ENCODE measurements at places on chromosomes 5 and 9.

DNA sequence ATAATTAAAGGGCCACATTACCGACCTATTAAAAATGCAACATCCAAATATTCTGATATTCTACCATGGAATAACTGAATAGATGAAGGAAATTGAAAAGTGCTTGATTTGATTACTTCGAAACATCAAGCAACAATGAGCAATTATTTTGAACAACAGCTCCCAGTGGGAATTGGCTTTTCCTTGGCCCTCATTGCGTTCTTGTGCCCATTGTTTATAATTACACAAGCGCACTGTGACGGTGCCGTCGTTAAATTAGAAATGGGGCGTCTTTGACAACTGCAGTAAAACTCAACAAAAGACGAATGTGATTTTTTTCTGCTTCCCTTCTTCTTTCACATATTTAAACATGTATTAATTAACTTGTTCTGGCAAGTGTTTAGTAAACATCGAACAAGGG, 61.6 kb downstream of the CDH6 start:
- DNase-seq = no peak

GRCh38 chr9:129823542-129823934, 398 bp downstream of the TOR1A start:
- DNase-seq = no peak

- DNase-seq = no peak
Measured at GRCh38 chr5:108634617-108635288, 112.9 kb upstream of the FER start.

DNA sequence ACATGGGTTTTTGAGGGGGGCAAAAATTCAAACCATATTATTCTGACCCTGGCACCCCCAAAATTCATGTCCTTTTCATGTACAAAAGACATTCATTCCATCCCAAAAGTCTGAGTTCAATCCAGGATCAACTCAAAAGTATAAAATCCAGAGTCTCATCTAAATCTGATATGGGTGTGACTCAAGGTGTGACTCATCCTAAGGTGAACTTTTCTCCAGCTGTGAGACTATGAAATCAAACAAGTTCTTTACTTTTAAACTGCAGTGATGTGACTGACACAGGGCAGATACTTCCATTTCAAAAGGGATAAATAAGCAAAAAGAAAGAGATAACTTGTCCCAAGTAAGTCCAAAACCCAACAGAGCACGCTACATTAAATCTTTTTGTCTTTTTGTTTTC, 20.6 kb upstream of the CYLC2 start:
- DNase-seq = no peak

DNA sequence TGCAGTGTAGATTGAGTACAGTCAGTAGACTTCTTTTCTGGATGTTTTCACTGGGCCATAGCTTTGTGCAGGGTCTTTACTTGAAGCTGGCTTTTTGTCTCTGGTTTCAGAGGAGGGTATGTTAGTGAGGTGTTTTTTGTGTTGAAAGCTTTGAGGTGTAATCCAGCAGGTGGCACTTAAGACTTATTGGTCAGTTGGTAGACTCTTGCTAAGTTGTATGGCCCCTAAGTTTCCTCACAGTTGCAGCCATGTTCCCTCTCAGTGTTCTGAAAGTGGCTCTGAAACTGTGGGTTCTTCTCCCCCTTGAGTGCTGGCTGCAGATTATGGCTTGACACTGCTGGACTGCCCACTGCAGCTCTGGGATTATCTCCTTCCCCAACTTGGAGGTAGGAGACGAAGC, 55.7 kb upstream of the SLC44A1 start:
- no peak for DNase-seq

DNA sequence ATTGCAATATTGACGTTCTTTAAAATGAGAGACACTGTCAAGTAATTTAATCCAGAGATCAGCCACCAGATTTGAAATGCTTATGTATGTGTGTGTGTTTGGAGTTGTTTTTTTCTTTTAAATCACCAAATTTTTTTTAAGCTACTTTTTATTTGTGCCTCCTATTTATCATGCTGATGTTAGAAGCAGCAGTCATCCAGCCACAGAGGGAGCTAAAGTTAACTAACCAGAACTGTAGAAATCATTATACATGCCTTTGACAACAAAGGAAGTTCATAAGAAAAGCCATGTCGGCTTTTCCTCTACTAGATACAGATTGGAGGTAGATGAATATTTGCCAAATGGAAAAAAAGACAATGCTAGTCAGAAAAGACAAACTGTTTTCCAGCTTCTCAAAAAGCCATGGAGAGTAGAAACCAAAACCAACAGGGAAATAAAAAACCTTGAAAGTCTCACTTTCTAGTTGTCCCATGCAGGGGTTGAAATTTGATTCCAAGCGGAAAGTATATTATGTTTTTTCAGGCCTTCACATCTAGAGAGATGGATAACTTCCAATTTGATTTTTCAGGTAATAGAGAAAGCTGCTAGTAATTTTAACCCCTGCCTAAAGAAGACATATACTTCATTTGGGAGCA, 4.5 kb downstream of the PURA start:
- no peak for DNase-seq

- no peak for DNase-seq
Measured at GRCh38 chr9:29456940-29457339, 1883.7 kb upstream of the C9orf72 start.

DNA sequence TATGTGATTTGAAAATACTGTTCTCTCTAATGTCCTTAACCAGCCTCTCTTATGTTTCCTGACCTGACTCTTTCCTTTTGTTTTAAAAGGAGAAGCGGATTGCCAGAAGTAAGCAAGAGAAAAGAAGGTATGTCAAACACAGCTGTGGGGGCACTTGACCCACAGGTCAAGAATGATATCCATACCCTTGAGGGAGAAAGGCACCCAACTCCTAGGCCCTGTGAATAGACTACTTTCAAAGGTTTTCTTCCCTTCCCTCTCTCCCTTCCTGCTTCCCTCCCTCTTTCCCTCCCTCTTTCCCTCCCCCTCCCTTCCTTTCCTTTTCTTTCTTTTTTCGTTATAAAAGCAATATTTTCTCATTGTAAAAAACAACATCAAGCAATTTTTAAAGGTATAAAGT, 306.8 kb downstream of the TRPM3 start:
- no peak for DNase-seq

GRCh38 chr9:35096035-35096849, at the start of gene PIGO:
Gene PIGO (minus strand): TSS chr9:35096591. CDS start chr9:35095565, 1,026 bp downstream.
- peak; percentile 36 for DNase-seq

DNA sequence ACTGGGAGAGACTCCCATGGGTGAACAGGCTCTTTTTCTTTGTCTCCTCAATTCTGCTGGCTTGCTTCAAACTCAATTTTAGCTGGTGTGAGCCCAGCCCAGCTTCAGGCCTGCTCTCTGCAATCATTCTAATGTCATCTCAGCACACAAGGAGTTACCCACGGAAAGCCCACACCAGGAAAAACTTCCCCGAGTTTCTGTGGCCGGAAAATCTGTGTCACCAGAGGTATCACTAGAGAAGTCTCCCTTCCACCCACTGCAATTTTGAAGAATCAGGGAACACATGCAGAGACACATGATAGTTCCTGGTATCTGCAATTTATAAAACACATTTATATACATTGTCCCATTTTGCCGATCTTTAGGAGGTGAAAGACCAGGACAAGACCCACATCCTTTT, 13.5 kb upstream of the NDFIP1 start:
- no peak for DNase-seq

All from NCI-H524 treated with DMSO at 0.1 percent for 48 hours (cell line).